ENCODE measurements at places on chromosomes 7 and 10. TPM values are rescaled to one million over a fixed set of nuclear protein-coding genes. Genes with fewer than 3 reads are reported as not detected.

DNA sequence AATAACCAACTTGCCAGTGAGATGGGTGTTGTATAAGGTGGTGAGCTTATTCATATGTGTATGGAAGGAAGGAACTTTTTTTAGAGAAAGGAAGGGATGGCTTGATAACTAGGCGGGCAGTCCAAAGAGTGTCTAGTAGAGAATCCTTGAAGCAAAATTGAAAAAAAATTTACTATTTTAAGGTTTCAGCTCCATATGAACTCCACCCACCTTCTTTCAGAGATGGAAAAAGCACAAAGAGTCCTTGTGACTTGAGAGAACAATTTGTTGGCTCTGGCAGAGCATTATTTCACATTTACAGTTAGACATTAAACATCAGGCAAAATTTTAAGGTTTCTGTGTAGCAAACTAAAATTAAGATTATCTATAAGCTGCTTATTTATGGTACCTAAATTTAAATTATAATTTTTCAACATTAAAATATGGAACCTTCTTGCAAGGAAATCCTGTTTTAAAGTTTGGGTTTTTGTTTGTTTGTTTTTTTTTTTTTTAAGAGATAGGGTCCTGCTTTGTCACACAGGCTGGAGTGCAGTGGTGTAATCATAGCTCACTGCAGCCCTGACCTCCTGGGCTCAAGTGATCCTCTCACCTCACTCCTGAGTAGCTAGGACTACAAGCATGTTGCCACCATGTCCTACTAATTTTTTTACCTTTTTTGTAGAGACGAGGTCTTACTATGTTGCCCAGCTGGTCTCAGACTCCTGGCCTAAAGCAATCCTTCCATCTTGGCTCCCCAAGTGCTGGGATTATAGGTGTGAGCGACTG is 12.2 kb downstream of the PTPN12 start:
- peak overlapping the region; percentile 54 for H3K27ac ChIP-seq
- no peak overlapping the region for H3K4me3 ChIP-seq
- peaks cover 23% of the 10 kb centered on the region for H3K4me1 ChIP-seq
- DNase-seq, result no peak

- no peak overlapping the region for H3K4me3 ChIP-seq
- no peak overlapping the region for H3K27ac ChIP-seq
- DNase-seq, result no peak
- no peaks in the 10 kb centered on the region for H3K36me3 ChIP-seq
- no peaks in the 10 kb centered on the region for H3K4me1 ChIP-seq
Measured at GRCh38 chr10:6328699-6329423, 126.1 kb downstream of the PFKFB3 start.

DNA sequence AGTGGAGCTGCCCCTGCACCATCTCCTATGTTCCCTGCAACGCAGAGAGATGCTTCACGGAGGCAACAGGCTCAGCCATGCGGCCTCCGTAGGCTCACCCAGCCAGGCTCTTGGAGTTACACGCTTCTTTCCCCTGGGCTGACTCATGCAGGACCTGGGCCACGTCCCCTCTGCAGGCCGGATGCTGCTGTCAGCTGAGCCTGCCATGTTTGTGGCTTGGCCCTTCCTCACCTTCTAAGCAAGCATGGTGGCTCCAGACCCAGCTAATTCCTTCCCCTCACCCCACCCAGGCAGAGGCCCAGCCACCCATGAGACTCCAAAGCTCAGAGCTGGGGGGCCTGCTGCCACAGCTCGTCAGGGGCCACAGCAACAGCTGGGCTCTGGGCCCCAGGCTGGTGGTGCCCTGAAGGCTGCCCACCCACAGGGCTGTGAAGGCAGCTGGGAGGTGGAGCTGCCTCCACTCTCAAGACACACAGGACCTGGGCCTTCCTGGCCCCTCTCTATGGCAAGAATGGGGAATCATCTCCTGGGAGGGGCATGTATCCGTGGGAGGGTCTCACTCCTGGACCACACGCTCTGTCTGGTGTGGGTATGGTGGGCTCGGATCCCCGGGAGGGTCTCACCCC is 219.6 kb downstream of the ELFN1 start:
- H3K4me1 ChIP-seq, result peaks cover 8% of the 10 kb centered on the region
- peak; percentile 99 for DNase-seq
- peak overlapping the region; percentile 53 for H3K27ac ChIP-seq
- no peaks in the 10 kb centered on the region for H3K36me3 ChIP-seq

The SMC3 gene
- total RNA-seq, result 20.0 TPM

The PHTF2 gene
- total RNA-seq, result 31.5 TPM
